Pancreas (tissue), 10 donors: ENCODE measurements at places on chromosomes 6 and 20. TPM values are rescaled to one million over a fixed set of nuclear protein-coding genes. Genes with fewer than 3 reads are reported as not detected.

Gene HEY2
- total RNA-seq: 1.7 TPM

- no peak overlapping the region for H3K27ac ChIP-seq
- H3K4me1 ChIP-seq: peaks cover 12% of the 10 kb centered on the region
- no peak overlapping the region for H3K4me3 ChIP-seq
- DNase-seq: no peak
Observed at GRCh38 chr6:159941286-159942113, 27.4 kb upstream of the IGF2R start.

DNA sequence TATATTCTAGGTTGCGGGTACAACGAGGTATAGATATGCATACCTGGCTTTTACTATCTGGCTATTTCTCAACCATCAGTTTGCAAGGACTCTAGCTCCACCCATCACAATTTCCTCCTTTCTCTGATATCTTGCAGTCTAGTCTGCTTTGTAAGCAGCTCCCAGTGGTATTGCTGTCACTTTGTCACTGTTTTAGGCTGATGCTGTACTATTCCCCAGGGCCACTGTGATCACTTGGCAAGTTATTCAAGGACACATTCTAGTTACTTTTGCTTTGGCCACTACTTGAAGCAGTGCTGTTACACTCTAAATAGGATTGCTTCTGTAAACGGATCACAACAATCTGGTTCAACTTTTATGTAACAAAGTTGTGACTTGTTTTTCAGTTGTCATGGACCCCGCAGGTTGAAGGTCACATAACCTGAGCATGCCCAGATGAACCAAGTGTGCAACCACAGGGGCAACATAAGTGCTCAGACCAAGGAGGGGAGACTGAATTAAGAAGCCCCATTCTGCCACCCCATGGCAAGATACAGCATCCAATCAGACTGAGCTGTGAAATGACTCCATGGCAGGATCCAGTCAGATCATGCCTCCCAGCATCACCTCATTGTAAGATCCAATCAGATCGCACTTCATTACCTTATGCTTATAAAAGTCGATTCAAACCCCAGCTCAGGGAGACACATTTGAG is 588.4 kb upstream of the CITED2 start:
- DNase-seq: no peak
- no peaks in the 10 kb centered on the region for H3K36me3 ChIP-seq
- H3K27me3 ChIP-seq: no peaks in the 10 kb centered on the region
- H3K4me1 ChIP-seq: peaks cover 15% of the 10 kb centered on the region
- no peak overlapping the region for H3K27ac ChIP-seq

DNA sequence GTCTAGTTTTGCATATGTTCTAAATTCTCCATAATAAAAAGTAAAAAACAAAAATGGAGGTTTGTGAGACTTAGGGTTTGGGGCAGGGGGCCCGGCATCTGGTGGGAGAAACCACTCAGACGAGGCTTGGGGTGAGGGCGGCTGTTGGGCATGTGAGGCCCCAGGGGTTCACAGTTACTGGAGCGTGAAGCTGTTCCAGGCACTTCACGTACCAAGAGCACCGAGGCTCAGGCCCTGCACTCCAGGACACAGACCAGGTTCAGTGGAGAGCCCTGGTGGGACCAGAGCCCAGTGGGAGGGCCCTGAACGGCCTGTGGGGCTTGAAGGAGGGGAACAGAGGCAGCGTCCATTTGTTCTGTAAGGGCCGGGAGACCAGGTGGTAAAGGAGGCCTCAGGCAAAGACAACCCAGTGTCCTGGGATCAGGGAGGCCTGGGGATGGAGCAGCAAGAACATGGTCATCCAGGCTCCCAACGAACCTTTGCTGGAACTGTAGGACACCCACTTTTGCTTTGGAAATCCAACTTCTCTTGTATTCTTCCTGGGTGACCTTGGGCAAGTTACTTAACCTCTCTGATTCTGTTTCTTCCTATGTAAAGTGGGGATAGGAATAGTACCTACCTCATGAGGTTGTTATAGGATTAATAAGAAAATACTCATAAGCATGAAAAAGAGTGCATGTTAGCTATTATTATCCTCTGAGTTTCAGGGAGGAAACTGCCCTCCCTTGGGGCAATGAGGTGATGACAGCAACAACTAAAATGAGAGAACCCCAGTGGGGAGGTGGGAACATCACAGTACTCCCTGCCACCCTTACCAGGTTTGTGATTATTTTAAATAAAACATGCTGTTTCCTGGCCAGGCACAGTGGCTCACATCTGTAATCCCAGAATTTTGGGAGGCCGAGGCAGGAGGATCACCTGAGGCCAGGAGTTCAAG is 1.1 kb upstream of the FGD2 start:
- no peaks in the 10 kb centered on the region for H3K36me3 ChIP-seq
- no peak overlapping the region for H3K4me3 ChIP-seq
- H3K27ac ChIP-seq: no peak overlapping the region

DNA sequence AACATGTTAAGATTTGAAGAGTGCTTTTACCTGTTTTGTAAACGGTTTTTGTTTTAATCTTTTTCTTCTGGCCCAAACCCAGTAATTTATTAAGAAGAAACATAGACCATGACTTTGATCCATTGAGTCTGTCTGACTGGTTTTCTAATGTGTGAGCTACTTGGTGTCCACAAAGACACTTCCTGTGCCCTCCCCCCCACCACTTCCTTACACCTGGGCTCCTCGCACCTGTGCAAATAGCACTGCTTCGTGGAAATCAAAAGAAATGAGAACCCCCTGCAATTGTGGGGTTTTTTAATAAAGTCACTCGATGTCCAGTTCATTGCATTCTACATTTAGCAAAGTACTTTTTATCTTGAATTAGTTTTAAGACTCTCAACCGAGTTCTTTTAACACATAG is 65.5 kb downstream of the SMOC2 start:
- no peak overlapping the region for H3K27ac ChIP-seq
- peaks cover 10% of the 10 kb centered on the region for H3K4me1 ChIP-seq
- no peaks in the 10 kb centered on the region for H3K27me3 ChIP-seq
- H3K36me3 ChIP-seq: no peaks in the 10 kb centered on the region

- no peak for DNase-seq
- H3K27ac ChIP-seq: no peak overlapping the region
- no peak overlapping the region for H3K4me3 ChIP-seq
- no peaks in the 10 kb centered on the region for H3K4me1 ChIP-seq
Observed at GRCh38 chr20:13708234-13708633, 69.5 kb upstream of the TASP1 start.

GRCh38 chr20:53865901-53866793 is 204.2 kb downstream of the BCAS1 start:
- H3K4me1 ChIP-seq: peaks cover 61% of the 10 kb centered on the region
- H3K4me3 ChIP-seq: peak overlapping the region; percentile 13
- no peaks in the 10 kb centered on the region for H3K36me3 ChIP-seq
- H3K27me3 ChIP-seq: no peaks in the 10 kb centered on the region
- H3K27ac ChIP-seq: peak overlapping the region; percentile 91

Gene CRYBG1
- 3.0 TPM for total RNA-seq

- no peak for DNase-seq
- H3K27me3 ChIP-seq: no peaks in the 10 kb centered on the region
- no peak overlapping the region for H3K4me3 ChIP-seq
- no peaks in the 10 kb centered on the region for H3K36me3 ChIP-seq
- H3K27ac ChIP-seq: no peak overlapping the region
- H3K4me1 ChIP-seq: no peaks in the 10 kb centered on the region
Observed at GRCh38 chr6:36025260-36025931, 955 bp upstream of the SLC26A8 start.

DNA sequence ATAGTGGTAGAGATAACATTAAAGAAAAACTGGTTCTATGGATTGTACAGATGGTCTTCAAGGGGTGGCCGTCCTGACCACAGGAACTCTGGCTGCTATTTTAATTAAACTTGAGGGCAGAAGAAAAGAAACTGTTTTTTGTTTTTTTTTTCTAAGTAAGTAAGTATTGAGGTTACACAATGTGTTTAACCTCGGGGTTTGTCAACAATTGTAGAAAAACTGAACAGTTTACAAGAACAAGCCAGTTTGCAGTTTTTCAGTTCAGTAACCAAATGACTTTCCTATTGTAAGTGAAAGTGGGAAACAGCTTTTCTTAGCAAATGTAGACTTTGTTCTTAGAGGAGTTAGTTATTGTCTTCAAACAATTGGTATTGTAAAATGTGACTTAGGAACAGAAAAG is 77.0 kb downstream of the PLCB1 start:
- H3K36me3 ChIP-seq: no peaks in the 10 kb centered on the region
- no peak overlapping the region for H3K4me3 ChIP-seq
- DNase-seq: no peak
- no peaks in the 10 kb centered on the region for H3K27me3 ChIP-seq
- H3K4me1 ChIP-seq: peaks cover 3% of the 10 kb centered on the region

- no peaks in the 10 kb centered on the region for H3K36me3 ChIP-seq
- no peaks in the 10 kb centered on the region for H3K27me3 ChIP-seq
- no peaks in the 10 kb centered on the region for H3K4me1 ChIP-seq
- H3K27ac ChIP-seq: no peak overlapping the region
- no peak for DNase-seq
Observed at GRCh38 chr6:116672306-116672705, 3.7 kb upstream of the ZUP1 start.

GRCh38 chr20:34368547-34368946 is 5.5 kb downstream of the ITCH start:
- no peak overlapping the region for H3K4me3 ChIP-seq
- no peak overlapping the region for H3K27ac ChIP-seq
- H3K4me1 ChIP-seq: peaks cover 21% of the 10 kb centered on the region
- no peak for DNase-seq
- H3K27me3 ChIP-seq: no peaks in the 10 kb centered on the region
- no peaks in the 10 kb centered on the region for H3K36me3 ChIP-seq

GRCh38 chr6:106165885-106166485 is 79.8 kb downstream of the PRDM1 start:
- no peak for DNase-seq
- H3K27ac ChIP-seq: no peak overlapping the region
- H3K4me3 ChIP-seq: no peak overlapping the region
- no peaks in the 10 kb centered on the region for H3K27me3 ChIP-seq
- no peaks in the 10 kb centered on the region for H3K4me1 ChIP-seq

Gene ZSWIM1
- 5.1 TPM for total RNA-seq

DNA sequence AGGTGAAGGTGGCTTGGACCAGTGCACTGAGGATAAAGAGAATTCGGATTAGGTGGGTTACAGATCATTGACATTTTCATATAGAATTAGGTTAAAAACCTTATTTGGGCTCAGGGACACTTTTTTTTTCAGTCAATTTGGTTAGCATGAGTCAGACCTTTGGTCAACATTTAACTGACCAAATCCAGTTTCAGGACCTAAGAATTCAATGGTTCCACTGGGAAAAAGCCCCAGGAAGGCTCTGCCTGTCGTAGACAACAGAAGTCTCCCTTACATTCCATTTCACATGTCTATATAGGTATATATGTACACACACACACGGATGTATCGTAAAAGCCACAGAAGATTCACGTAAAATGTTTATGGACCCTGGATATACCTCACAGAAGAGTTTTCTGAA is 184.2 kb upstream of the RREB1 start:
- H3K36me3 ChIP-seq: no peaks in the 10 kb centered on the region
- H3K27me3 ChIP-seq: no peaks in the 10 kb centered on the region
- peaks cover 13% of the 10 kb centered on the region for H3K4me1 ChIP-seq
- DNase-seq: no peak

DNA sequence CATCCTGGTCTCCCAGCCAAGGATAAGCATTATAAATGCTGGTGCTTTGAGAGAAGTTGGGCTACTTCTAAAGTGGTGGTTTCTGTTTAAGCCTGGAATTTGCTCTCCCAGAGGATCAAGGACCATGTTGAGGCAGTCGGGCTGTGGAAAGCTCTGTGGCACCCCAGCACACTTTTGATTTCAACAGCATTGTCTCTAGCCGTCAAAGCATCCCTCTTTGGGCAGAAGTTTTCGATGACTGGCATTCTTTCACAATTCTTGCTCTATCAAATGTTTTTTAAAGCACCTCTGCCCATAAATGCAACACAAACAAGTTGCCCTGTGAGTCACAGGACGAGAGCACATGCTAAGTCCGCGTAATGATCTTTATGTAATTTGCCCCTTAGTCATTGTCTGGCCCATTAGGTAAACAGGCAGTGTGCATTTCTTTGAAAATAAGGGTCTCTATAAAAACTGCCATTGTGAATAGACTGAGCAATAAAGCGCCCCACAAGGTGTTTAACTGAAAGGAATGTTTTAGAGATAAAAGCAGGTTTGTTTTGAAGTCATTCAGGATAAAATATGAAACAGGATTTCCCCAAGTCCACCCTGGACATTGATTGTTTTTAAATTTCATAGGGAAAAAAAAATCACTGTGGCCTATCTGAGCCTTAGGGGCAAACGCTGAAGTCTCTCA is 44.7 kb upstream of the FOXQ1 start:
- H3K36me3 ChIP-seq: no peaks in the 10 kb centered on the region
- no peak overlapping the region for H3K4me3 ChIP-seq
- no peaks in the 10 kb centered on the region for H3K27me3 ChIP-seq
- DNase-seq: no peak
- H3K4me1 ChIP-seq: peaks cover 10% of the 10 kb centered on the region
- no peak overlapping the region for H3K27ac ChIP-seq

- H3K27me3 ChIP-seq: no peaks in the 10 kb centered on the region
- H3K36me3 ChIP-seq: no peaks in the 10 kb centered on the region
- no peaks in the 10 kb centered on the region for H3K4me1 ChIP-seq
- H3K27ac ChIP-seq: no peak overlapping the region
Observed at GRCh38 chr20:43442282-43442880, 15.3 kb upstream of the SRSF6 start.

Gene TP53TG5
- total RNA-seq: not detected

Gene DHX16
- 11.1 TPM for total RNA-seq

DNA sequence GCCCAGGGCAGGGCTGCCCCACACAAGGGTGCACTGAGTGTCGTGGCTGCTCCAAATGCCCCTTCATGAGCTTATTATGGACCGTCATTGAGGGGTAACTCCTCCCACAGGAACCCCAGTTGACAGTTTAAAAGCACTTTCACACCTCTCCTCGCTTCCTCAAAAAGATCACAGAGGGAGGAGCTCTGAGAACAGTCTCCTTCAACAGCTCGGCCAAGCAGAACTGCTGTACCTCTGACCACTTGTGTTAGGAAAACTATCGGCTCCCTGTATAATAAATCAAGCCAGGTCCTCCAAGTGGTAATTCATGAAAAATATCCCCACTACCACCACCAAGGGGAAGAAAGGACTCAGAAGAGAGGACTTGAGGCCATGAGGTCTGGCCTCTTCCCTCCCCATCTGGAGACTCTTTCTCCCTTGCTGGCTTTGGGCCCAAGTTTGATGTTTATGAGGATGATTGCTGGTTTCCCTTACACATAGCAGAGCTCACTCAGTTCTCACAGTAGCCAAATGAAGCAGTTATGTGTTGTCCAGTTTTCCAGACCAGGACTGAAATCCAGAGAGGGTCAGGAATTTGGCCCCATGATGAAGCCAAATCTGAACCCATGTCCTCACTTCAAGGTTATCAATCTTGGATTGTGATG is 8.7 kb downstream of the SNX21 start:
- H3K27me3 ChIP-seq: no peaks in the 10 kb centered on the region
- no peak for DNase-seq
- H3K27ac ChIP-seq: no peak overlapping the region
- H3K4me3 ChIP-seq: no peak overlapping the region
- no peaks in the 10 kb centered on the region for H3K4me1 ChIP-seq
- H3K36me3 ChIP-seq: peaks cover 8% of the 10 kb centered on the region
